ENCODE measurements at places on chromosomes 12 and 14. TPM values are rescaled to one million over a fixed set of nuclear protein-coding genes. Genes with fewer than 3 reads are reported as not detected.

SMCO2 gene
- not detected for total RNA-seq

DNA sequence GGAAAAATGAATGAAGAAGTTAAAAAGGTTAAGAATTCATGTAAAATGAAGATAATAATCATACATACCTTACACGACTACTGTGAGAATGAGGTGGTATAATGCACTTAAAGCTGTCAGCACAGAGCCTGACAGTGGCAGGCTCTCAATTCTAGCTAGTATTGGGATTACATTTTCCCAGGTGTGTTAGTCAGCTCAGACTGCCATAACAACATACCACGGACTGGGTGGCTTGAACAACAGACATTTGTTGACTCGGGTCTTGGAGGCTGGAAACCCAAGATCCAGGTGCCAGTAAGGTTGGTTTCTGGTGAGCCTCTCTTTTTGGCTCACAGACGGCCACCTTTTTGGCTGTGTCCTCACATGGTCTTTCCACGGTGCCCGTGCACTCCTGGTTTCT is 167.8 kb downstream of the CHST11 start:
- no peak for DNase-seq

ACVRL1 gene
- total RNA-seq, result 35.1 TPM

TOMM20L gene
- total RNA-seq, result not detected

- DNase-seq, result no peak
These were observed 16.9 kb downstream of the CDKN1B start for GRCh38 chr12:12734054-12734453.

GALNT6 gene
- 0.62 TPM for total RNA-seq

DNA sequence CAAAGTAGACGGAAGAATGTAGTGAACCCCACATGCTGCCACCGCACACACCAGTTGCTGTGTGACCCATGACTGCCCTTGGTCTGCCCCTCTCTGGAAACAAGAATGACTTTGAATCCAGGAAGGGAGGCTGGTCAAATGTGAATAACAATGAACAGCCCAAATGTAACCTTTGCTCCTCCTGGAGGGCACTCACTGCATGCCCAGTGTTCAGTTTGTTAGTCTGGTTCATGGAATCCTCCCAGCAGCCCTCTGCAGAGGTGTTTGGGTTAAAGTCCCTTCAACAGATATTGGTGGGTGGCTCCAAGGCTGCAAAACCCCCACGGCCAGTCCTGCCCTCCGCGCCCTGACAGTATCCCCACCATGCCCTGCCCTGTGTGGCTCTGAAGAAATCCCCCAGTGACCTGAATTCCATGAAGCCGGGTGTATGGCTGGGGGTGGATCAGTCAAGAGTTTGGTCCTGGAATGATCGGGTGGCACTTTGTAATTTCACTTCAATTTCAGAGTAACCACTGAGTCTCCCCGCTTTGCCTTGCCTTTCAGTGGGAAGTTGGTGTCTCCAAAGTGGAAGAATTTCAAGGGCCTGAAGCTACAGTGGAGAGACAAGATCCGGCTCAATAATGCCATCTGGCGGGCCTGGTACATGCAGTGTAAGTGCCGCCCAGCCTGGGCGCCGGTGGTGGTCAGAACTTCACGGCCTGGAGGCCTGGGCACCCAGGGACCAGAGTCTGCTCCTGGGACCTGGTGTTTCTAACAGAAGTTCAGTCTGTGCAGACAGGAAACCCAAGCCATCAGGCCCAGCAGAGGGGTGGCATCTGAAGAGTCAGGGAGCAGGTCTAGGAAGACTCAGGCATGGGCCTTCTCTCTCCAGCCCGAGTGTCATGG is 47.1 kb downstream of the IL31 start:
- peak; percentile 40 for DNase-seq

CLMN gene
- total RNA-seq, result 9.0 TPM

- peak; percentile 77 for DNase-seq
These were observed 7.5 kb downstream of the ITGA5 start for GRCh38 chr12:54411391-54412241.

GRCh38 chr14:67010602-67011001 is 178.6 kb upstream of the GARIN2 start:
- no peak for DNase-seq

CACNA2D4 gene
- total RNA-seq, result 1.0 TPM

MAP3K12 gene
- total RNA-seq, result 5.5 TPM

DNA sequence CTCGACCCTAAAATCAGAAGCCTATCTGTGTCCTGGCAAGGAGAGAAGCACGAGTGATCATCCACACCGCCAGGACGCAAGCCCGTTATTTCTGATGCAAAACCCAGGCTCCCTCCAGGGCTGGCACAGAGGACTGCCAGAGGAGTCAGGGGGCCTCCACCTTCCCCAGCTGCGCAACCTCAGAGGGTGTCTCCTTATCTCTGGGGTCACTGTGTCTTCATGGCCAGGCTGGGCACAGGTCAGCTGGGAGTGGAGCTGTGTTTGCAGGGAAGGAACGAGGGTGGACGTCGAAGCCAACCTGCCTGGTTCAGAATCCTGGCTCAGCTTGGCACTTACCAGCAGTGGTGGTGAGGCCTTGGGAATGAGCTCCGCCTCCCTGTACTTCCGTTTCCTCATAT is 12.0 kb upstream of the SERPINA3 start:
- DNase-seq, result no peak

- no peak for DNase-seq
These were observed 183.4 kb upstream of the GZMB start for GRCh38 chr14:24817212-24818057.

DIO3 gene
- total RNA-seq, result 0.16 TPM

TMEM121 gene
- 3.1 TPM for total RNA-seq

- no peak for DNase-seq
These were observed 308.8 kb upstream of the SYT1 start for GRCh38 chr12:78555802-78556201.

GRCh38 chr12:76041406-76041805 is 9.8 kb upstream of the PHLDA1 start:
- DNase-seq, result no peak

DNA sequence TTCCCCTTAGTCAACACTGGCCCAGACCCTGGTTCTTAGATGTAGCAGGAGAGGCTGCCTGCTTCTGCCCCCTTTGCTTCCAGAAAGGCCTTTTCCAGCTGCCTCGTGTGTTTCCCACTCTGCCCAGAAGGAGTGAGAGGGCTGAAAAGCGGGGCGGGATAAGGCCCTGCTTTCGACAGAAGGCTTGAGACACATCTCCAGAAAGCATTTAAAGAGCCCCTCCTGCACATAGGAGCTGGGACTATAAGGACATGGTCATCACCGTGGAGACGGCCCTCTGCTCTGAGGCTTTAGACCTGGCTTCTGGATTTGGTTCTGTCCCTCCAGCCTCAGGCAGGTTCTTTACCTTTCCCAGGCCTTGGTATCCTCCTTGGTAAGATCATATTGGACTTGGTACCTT is 11.9 kb downstream of the CALM1 start:
- no peak for DNase-seq

DNA sequence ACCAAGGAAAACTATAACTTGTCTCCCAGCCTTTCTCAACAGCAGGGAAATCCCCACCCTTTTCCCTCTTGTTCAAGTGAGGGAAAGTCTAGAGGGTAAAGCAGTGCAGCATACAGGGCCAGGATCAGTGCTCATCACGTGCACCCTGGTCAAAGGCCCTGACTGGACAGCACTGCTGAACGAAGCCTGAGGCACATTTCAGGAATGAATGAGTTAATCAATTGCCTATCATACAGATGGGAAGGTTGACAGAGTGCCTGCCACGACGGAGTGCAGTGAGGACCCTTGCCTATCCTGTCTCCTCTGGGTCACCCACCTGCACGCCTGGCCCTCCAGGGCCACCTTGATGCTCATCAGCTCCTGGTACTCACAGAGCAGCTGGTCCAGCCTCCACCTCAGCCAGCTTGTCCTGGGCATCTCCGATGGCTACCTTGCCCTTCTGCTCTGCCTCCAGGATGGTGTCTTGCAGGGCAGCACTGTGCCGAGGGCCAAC is 11.7 kb upstream of the KRT73 start:
- no peak for DNase-seq

DNA sequence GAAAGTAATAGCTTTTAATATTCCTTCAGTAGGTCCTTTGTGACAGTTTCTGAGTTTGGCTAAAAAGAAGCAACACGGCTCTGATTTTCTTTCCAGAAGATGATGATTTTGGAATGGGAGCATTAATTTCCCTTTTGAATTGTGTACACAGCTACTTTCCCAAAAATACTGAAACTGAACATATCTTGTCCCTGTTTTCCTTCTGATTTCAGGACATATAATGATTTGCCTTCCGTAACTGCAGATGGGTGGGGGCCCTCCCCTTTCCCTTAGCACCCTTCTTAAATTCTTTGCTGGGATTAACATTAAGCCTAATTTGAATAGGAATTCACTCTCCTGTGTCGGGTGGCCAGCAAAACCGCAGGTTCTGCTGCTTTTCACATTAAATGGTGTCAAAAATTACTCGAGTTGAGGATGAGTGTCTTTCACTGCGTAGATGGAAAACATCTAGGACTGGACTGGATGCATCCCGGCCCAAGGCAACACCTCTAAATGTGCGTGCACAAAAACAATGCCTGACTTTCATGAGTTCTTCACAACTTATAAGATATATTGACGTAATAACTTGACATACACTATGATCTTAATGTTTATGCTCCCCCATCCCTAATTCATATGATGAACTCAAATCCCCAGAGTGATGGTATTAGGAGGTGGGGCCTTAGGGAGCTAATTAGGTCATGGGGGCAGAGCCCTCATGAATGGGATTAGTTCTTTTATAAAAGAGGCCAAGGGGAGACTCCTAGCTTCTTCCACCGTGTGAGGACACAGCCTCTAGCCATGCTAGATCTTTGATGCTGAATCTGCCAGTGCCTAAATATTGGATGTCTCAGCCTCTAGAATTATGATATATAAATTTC is 158.1 kb downstream of the AEBP2 start:
- DNase-seq, result no peak

ZFHX2 gene
- total RNA-seq, result 0.97 TPM

NINJ2 gene
- total RNA-seq, result 12.6 TPM

LRP10 gene
- 50.8 TPM for total RNA-seq
